ENCODE measurements at places on chromosomes 5 and 9. TPM values are rescaled to one million over a fixed set of nuclear protein-coding genes. Genes with fewer than 3 reads are reported as not detected.

The IPO11 gene
- total RNA-seq, result 59.7 TPM

The KLF4 gene
- total RNA-seq, result 1.6 TPM

The SPATA31D4 gene
- total RNA-seq, result not detected

The TMC1 gene
- not detected for total RNA-seq

The SHOC1 gene
- not detected for total RNA-seq

The IGIP gene
- total RNA-seq, result 1.5 TPM

The CORO2A gene
- total RNA-seq, result 12.2 TPM

The CREBRF gene
- 10.2 TPM for total RNA-seq

- peaks cover 14% of the 10 kb centered on the region for H3K4me1 ChIP-seq
- H3K36me3 ChIP-seq, result peaks cover 30% of the 10 kb centered on the region
- H3K4me3 ChIP-seq, result no peak overlapping the region
Observed at GRCh38 chr5:112892776-112893175, 29.3 kb downstream of the REEP5 start.

DNA sequence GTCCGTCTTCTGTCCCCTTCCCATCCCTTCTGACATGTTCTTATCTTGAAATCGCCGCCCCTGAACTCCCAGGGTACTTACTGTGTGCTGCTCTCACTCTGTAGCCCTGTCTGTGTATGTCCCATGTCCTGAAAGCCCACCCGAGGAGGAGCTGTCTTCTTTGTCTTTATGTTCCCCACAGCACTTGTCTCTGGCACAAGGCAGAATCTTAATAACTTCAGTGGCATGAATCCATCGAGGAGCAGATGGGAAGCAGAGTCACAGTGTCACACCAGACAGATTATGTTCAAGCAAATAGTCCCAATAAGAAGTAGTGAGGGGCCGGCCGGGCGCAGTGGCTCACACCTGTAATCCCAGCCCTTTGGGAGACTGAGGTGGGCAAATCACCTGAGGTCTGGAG is 29.7 kb upstream of the LTC4S start:
- peaks cover 52% of the 10 kb centered on the region for H3K4me1 ChIP-seq
- no peak overlapping the region for H3K4me3 ChIP-seq
- H3K27me3 ChIP-seq, result no peaks in the 10 kb centered on the region
- H3K36me3 ChIP-seq, result peaks cover 22% of the 10 kb centered on the region

DNA sequence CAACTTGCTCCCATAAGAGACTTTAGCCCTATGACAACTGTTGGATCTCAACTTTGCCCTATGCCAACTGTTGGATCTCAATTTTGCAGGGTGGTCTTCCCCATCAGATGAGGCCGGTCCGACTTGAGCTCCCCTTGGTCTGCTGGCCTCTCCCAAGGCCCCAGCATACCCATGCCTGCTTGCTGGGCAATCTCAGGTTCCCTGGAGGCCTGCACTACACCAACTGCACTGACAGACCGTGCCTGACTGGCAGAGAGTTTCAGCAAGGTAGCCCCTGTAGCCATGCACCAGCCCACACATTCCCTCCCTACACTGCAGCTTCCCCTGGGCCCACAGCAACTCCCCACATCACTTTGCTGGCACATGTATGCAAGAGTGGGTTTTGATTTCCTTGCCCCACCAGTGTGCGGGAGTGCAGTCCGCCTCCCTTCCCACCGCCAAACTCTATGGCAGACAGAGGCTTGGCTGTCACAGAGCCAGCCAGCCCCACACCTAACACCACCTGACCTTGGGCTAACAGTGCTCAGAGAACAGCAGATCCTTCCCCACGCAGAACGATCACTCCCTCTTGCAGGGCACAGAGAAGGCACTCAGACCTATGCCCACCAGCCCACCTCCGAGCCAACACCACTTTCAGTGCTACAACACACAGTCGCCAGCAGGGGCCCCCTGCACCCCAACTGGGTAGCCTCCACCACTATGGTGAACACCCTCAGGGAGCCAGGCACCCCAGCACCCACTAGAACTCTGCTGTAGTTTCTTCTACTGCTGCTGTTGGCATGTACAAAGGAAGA is 279.9 kb upstream of the COX7C start:
- H3K4me3 ChIP-seq, result no peak overlapping the region
- DNase-seq, result no peak
- no peaks in the 10 kb centered on the region for H3K4me1 ChIP-seq
- no peak overlapping the region for H3K27ac ChIP-seq

DNA sequence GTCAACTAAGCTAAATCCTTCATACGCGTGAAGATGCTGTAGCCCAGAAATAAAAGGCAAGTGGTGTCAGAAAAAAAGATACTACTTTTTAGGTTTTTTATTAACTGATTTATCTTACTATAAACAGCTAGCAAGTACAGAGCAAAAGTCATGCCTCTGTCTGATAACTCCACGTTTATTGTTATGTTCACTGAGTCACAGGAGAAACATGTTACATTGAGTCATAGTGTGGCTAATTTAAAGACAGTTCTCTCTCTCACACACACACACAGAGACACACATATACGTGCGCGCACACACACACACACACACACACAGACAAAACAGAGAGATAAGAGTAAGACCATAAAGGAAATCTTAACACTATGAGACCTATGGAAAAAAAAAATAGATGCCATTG is 770.0 kb upstream of the CDH10 start:
- no peak for DNase-seq
- no peaks in the 10 kb centered on the region for H3K36me3 ChIP-seq
- no peaks in the 10 kb centered on the region for H3K27me3 ChIP-seq
- H3K27ac ChIP-seq, result no peak overlapping the region
- H3K4me1 ChIP-seq, result no peaks in the 10 kb centered on the region

DNA sequence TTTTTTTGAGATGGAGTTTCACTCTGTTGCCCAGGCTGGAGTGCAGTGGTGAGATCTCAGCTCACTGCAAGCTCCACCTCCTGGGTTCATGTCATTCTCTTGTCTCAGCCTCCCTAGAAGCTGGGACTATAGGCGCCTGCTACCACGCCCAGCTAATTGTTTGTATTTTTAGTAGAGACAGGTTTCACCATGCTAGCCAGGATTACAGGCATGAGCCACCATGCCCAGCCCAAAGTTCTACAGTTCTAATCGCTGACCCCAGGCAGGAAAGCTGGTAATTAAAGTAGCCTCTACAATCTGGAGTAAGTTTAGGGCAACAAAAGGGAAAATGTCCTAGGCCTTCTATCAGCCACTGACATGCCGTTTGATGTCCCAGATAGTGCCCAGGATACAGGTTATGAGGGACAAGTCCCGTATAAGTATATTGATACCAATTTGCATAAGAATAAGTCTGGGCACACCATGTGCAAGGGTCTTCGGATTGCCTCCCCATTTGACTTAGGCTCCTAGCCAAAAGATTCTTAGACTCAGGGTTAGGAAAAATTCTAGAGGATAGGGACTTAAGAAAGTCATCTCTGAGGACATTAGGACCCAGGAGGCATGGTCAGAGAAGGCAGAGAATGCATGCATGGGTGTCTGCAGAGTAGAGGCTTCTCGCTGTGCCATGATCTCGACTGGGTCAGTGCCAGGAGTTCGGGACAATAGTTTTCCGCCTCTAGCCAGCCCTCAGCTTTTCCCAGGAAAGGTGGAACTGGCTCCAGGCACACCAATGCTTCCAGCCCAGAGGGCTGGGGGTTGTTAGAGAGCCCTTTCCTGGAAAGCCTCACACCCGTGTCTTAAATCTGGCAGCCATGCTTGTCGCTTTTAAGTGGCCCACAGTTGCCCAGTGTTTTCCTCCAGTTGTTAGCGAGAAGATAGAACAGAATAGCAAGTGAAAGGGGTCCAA is 1111.1 kb downstream of the TAF11L14 start:
- H3K27ac ChIP-seq, result peak overlapping the region; percentile 88
- peaks cover 32% of the 10 kb centered on the region for H3K36me3 ChIP-seq
- peak overlapping the region; percentile 87 for H3K4me3 ChIP-seq
- DNase-seq, result peak; percentile 52
- peaks cover 63% of the 10 kb centered on the region for H3K4me1 ChIP-seq

DNA sequence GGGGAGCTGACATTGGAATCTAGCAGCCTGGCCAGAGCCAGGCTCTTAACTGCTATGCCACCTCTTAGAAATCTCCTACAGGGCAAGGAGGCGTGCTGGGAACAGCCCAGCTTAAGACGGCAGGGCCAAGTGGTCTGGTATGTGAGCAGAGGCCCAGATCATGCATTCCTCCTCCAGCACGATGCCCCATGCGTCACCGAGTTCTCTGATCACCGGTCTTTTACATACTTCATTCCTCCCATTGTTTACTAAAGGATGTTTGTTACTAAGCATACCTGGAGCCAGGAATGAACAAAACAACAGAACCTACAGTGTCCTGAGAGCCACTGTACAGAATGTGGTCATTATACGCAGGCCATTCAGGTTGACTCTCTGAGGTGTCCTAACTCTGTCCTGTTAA is 73.8 kb downstream of the TRIO start:
- no peak overlapping the region for H3K4me3 ChIP-seq
- no peak overlapping the region for H3K27ac ChIP-seq
- DNase-seq, result no peak
- no peaks in the 10 kb centered on the region for H3K36me3 ChIP-seq
- H3K4me1 ChIP-seq, result peaks cover 2% of the 10 kb centered on the region

- no peak overlapping the region for H3K4me3 ChIP-seq
- peaks cover 16% of the 10 kb centered on the region for H3K4me1 ChIP-seq
- H3K27me3 ChIP-seq, result peaks cover 7% of the 10 kb centered on the region
- no peak for DNase-seq
- H3K27ac ChIP-seq, result peak overlapping the region; percentile 10
Observed at GRCh38 chr5:75325242-75325641, 11.8 kb upstream of the HMGCR start.

GRCh38 chr5:167995844-167996425 is 295.5 kb upstream of the WWC1 start:
- H3K27me3 ChIP-seq, result no peaks in the 10 kb centered on the region
- H3K27ac ChIP-seq, result no peak overlapping the region
- H3K36me3 ChIP-seq, result no peaks in the 10 kb centered on the region
- no peak overlapping the region for H3K4me3 ChIP-seq
- no peak for DNase-seq

GRCh38 chr5:147446523-147446922 is 63.3 kb downstream of the DPYSL3 start:
- H3K4me1 ChIP-seq, result no peaks in the 10 kb centered on the region
- peaks cover 31% of the 10 kb centered on the region for H3K27me3 ChIP-seq
- DNase-seq, result no peak
- no peak overlapping the region for H3K4me3 ChIP-seq

GRCh38 chr5:56142614-56143372 is 90.3 kb downstream of the ANKRD55 start:
- no peak overlapping the region for H3K4me3 ChIP-seq
- peaks cover 2% of the 10 kb centered on the region for H3K36me3 ChIP-seq
- peaks cover 37% of the 10 kb centered on the region for H3K4me1 ChIP-seq
- no peak overlapping the region for H3K27ac ChIP-seq
- no peaks in the 10 kb centered on the region for H3K27me3 ChIP-seq

DNA sequence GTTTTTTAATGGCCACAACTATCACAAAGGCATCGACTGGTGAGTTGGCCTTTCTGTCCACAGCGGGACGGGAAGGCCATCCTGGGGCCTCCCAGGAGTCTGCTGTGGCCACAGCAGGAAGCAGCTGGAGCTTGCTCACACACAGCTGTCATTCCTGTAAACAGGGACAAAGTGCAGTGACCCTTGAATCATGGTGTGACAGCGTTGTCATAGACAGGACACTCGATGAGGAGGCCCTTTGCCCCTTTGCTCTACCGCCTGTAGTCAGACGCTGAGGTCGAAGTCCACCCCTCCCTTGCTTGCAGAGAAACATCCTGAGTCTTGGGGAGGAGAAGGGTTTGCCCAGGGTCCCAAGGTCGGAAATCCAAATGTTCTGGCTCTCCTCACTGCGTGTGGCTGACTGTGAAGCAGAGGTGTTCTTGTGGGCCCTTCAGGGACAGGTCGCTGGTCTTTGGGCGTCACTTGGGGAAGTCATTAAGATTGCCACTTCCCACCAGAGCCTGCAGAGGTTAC is 35.1 kb downstream of the NDST1 start:
- no peak overlapping the region for H3K27ac ChIP-seq
- no peaks in the 10 kb centered on the region for H3K27me3 ChIP-seq
- no peak for DNase-seq
- no peak overlapping the region for H3K4me3 ChIP-seq
- H3K36me3 ChIP-seq, result no peaks in the 10 kb centered on the region
- no peaks in the 10 kb centered on the region for H3K4me1 ChIP-seq

DNA sequence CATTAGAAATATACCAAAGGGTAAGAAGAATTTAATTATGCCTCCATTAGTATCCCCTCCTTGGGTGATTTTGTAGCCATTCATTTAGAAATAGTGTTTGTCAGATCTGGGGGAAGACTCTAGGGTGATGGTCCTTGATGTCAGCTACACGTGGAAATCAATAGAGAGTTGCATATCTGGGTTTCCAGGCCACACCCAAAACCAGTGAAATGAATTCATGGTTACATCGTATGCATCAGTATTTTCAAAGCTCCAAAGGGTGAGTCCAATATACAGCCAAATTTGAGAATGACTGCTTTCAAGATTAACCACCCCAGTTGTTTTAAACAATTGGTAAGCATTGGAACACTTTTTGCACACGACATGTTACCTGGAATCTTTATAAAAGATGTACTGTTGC is 173.4 kb upstream of the SGCD start:
- no peaks in the 10 kb centered on the region for H3K4me1 ChIP-seq
- H3K36me3 ChIP-seq, result no peaks in the 10 kb centered on the region
- no peaks in the 10 kb centered on the region for H3K27me3 ChIP-seq
- H3K4me3 ChIP-seq, result no peak overlapping the region

DNA sequence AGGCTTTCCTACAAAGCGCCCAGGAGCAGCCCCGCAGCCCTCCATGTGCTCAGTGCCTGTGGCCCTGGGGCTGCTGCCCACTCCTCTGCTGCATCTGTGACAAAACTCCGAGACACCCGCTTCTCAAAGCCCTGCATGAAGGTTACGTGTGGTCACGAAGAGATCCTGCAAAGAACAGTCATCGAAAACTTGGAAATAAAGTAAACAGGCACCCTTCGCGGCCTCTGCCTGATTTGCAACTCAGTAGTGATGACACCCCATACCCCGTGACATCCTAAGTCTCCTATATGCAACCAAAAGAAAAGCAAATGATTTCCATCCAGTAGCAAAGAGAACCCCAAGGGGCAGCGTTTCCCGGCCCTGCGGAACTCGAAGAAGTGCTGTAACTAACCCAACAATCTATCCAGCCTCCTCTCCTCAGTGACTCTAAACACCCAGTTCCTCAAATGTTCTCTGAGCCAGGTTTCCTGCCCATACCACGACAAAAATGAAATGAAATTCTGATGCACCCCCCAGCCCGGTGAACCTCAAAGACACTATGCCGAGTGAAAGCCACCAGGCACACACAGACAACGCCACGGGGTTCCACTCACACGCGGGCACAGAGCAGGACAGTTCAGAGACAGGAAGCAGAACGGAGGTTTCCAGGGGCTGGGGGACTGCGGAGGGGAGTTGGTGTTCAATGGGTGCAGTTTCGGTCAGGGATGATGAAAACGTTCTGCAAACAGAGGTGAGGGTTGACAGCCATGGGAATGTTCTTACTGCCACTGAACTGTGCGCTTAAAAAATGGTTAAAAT is 19.0 kb downstream of the NACC2 start:
- peak; percentile 34 for DNase-seq
- no peak overlapping the region for H3K27ac ChIP-seq
- peaks cover 12% of the 10 kb centered on the region for H3K4me1 ChIP-seq
- H3K36me3 ChIP-seq, result no peaks in the 10 kb centered on the region

- no peak overlapping the region for H3K4me3 ChIP-seq
- no peak overlapping the region for H3K27ac ChIP-seq
- DNase-seq, result no peak
- H3K36me3 ChIP-seq, result peaks cover 6% of the 10 kb centered on the region
- no peaks in the 10 kb centered on the region for H3K4me1 ChIP-seq
Observed at GRCh38 chr5:146103594-146103993, 1.8 kb downstream of the PLAC8L1 start.

- H3K4me3 ChIP-seq, result no peak overlapping the region
- no peaks in the 10 kb centered on the region for H3K27me3 ChIP-seq
- no peaks in the 10 kb centered on the region for H3K36me3 ChIP-seq
- no peak for DNase-seq
- no peak overlapping the region for H3K27ac ChIP-seq
Observed at GRCh38 chr9:118992813-118993794, 376.1 kb downstream of the BRINP1 start.

All from activated CD8-positive, alpha-beta T cell treated with anti-CD3 and anti-CD28 coated beads for 36 hours (primary cell).